Left hindlimb (tissue), 1 donor: ENCODE measurements at places on chromosomes 12 and 14.

GRCh38 chr12:12804432-12804886, 8.7 kb upstream of the DDX47 start:
- no peak for DNase-seq

DNA sequence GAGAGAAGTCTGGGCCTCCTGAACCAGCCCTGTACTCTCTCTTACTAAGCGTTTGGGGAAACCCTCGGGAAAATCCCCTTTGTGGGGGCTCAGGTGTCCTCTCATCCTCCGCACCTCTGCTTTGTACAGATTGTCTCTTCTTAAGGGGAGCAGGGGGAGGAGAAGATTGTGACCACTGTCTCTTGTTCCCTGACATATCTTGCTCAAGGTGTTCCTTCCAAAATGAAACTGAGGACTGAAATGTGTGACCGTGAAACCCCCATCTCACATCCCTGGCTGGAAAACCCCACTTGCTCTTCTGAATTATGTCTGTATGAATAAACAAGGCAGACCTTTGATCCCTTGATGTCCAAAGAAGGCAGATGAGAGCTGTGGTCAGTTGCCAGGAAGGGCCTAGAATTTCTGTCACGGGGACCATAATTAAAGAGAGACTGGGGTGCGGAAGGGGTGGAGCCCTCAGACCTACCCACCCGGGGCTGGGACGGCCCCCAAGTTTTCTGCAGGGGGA, 369.8 kb downstream of the AACS start:
- no peak for DNase-seq

DNA sequence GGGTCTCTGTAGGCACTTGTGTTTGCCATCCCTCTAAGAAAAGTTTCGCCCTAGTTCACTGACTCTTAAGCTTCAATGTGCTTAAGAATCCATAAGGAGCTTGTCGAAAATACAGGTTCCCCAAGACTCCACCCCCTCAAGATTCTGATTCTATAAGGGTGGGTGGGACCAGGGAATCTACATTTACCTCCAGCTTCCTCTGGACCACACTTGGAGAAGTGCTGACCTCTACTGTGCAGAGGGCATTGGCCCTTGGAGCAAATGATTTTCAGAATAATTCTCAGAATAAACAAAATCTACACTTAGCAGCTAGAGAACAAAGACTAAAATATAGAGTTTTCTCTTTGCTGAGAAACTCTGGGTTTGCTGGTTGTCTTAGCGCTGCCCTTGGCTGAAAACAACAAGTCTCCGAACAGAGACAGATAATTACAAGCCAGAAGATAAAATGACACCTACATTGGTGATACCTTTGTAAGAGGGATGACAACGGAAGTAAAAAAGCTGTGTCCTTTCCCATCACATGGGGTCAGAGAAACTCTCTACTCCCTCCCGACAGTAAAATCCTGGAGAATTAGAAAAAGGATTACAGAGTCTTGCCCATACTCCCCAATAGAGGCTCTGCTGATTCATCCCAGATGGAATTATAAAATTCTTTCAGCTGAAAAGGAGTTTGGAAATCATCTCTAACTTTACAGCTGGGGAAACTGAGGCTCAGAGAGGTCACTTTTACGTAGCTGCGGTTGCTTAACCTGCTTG, 4.8 kb downstream of the TGFB3 start:
- no peak for DNase-seq

- no peak for DNase-seq
Measured at GRCh38 chr14:88225721-88226120, 97.3 kb downstream of the KCNK10 start.

- DNase-seq = peak; percentile 91
Measured at GRCh38 chr14:103576371-103577024, 13.7 kb downstream of the COA8 start.

- DNase-seq = peak; percentile 95
Measured at GRCh38 chr12:54560374-54560858, 11.0 kb downstream of the PDE1B start.

GRCh38 chr12:53533471-53533870, 26.2 kb upstream of the NPFF start:
- no peak for DNase-seq

- no peak for DNase-seq
Measured at GRCh38 chr12:27300226-27300625, 32.4 kb upstream of the BMAL2 start.

DNA sequence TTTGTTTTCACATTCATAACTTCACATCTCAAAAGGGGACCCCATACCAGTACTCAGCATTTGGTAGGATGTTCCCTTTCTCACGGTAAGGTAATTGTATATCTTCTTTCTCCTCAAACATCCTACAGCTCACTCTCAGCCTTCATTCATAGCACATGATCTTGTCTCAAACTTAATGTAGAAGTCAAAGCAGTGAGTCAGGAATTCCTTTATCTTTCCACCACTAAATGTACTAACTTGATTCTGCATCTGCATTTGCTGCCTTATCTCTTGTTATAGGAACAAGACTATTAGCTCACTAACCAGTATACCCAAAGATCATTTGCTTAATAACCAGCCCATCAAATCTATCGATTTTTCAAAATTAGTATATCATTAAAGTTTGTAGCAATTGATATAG, 22.9 kb downstream of the CPSF2 start:
- DNase-seq = no peak

DNA sequence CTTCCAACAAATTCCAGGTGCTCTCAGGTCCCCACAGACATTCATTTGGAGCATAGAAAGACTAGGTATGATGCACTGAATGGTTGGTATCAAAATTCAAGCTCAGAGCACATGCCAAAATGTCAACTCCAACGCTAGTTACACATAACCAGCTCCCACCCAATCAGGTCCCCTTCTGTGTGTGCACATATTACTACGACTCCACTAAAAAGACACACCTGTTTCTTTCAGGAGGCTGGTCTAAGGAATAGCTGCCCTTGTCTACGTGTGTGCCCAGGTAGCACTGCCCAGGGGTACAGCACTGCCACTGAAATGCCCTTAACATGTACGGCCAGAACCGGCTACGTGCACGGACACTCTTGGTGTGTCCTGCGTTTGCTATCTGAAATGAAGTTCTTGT, 138.1 kb downstream of the KCNK10 start:
- DNase-seq = no peak

GRCh38 chr12:49909356-49909755, 5.7 kb upstream of the FAIM2 start:
- DNase-seq = peak; percentile 15

GRCh38 chr12:2876431-2877046, 435 bp downstream of the FOXM1 start:
- no peak for DNase-seq

DNA sequence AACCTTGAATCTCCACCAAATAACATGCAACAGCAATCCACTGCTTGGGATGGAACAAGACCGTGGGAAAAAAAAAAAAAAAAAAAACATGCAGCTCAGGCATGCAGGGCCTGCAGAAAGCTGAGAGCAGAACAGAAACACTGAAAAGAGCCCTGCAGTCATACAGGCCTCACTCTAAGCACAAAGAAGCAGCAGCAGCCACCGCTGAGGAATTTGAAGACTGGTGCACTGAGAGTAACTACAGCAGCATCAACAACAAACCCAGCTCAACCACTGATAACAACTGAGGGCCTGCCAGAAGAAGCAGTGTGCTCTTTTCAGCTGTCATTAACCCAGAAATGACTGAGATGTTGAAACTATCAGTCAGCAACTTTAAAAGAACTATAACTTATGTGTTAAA, 354.7 kb upstream of the TMTC1 start:
- DNase-seq = no peak
